Bladder microvascular endothelial cell (primary cell): ENCODE measurements at places on chromosomes 3 and 15. TPM values are rescaled to one million over a fixed set of nuclear protein-coding genes. Genes with fewer than 3 reads are reported as not detected.

The AAGAB gene
- total RNA-seq: 28.2 and 57.2 TPM in 2 replicates

The GREM1 gene
- 0.06 and 0.16 TPM in 2 replicates for total RNA-seq

The IGF2BP2 gene
- 15.9 and 60.4 TPM in 2 replicates for total RNA-seq

The RTP4 gene
- 1.6 and 2.8 TPM in 2 replicates for total RNA-seq

The ABI3BP gene
- total RNA-seq: 1.5 and 17.4 TPM in 2 replicates

The SCN11A gene
- under 0.01 and 0.06 TPM in 2 replicates for total RNA-seq

The CAND2 gene
- total RNA-seq: 2.1 and 2.8 TPM in 2 replicates

The WDR72 gene
- not detected in 2 replicates for total RNA-seq

The ST3GAL6 gene
- 6.0 and 21.9 TPM in 2 replicates for total RNA-seq

The WWTR1 gene
- total RNA-seq: 46.1 and 139 TPM in 2 replicates

The CSPG4 gene
- 1.1 and 4.7 TPM in 2 replicates for total RNA-seq

The MOBP gene
- total RNA-seq: under 0.01 TPM in 2 replicates

The NR1I2 gene
- total RNA-seq: under 0.01 TPM in 1 of 2 replicates, not detected in the other

The ROBO2 gene
- under 0.01 and 0.06 TPM in 2 replicates for total RNA-seq

The TMEM266 gene
- not detected in 2 replicates for total RNA-seq

The SEMA3B gene
- 0.49 and 1.1 TPM in 2 replicates for total RNA-seq
